Amygdala (tissue), 56 donors: ENCODE measurements at places on chromosomes 6 and 20.
A peak's percentile ranks its signal among the peaks of the same experiment; 100 is the strongest.

DNA sequence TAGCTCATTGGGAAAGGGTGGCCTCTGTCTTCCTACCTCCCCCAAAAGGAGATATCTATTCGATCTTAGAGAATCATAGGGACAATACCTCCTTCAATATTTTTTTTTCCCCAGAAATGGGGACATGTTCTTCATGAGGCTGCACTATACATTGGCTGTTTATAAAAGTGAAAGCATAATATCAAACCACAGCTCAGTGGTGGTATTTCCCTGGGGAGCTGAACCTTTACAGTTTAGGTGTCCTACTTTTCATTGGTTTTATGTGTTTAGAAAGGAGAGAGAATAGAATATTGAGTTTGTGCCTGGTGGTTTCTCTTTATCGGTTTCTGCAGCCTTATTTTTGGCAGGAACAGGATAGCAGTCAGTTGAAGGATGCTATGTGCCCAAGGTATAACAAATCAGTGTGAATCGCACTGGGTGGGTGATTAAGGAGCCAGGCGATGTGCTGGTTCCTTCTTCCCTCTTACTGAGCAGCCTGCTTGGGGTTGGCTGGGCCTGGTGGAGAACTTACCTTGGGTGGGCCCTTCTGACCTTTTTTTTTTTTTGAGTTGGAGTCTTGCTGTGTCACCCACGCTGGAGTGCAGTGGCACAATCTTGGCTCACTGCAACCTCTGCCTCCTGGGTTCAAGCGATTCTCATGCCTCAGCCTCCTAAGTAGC lies 25.2 kb downstream of the UST start:
- no peak for DNase-seq

GRCh38 chr20:11195169-11195568 lies 521.4 kb upstream of the JAG1 start:
- no peak for DNase-seq

DNA sequence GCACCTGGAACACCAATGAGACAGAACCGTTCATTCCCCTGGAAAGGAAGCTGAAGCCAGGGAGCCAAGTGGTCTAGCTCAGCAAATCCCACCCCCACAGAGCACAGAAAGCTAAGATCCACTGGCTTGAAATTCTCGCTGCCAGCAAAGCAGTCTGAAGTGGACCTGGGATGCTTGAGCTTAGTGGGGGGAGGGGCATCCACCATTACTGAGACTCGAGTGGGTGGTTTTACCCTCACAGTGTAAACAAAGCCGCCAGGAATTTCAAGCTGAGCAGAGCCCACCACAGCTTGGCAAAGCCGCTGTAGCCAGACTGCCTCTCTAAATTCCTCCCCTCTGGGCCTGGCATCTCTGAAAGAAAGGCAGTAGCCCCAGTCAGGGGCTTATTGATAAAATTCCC lies 53.1 kb downstream of the KIF16B start:
- DNase-seq = no peak

- peak; percentile 35 for DNase-seq
These were observed 68.7 kb upstream of the STMND1 start for GRCh38 chr6:17032988-17033634.

- no peak for DNase-seq
These were observed 42.2 kb upstream of the OSTM1 start for GRCh38 chr6:108116546-108117426.

GRCh38 chr6:113969888-113970804 lies 802 bp downstream of the HDAC2 start:
- no peak for DNase-seq

- no peak for DNase-seq
These were observed 328.2 kb upstream of the JAG1 start for GRCh38 chr20:11001764-11002540.

GRCh38 chr6:134589512-134589911 lies 271.6 kb upstream of the SGK1 start:
- DNase-seq = no peak

DNA sequence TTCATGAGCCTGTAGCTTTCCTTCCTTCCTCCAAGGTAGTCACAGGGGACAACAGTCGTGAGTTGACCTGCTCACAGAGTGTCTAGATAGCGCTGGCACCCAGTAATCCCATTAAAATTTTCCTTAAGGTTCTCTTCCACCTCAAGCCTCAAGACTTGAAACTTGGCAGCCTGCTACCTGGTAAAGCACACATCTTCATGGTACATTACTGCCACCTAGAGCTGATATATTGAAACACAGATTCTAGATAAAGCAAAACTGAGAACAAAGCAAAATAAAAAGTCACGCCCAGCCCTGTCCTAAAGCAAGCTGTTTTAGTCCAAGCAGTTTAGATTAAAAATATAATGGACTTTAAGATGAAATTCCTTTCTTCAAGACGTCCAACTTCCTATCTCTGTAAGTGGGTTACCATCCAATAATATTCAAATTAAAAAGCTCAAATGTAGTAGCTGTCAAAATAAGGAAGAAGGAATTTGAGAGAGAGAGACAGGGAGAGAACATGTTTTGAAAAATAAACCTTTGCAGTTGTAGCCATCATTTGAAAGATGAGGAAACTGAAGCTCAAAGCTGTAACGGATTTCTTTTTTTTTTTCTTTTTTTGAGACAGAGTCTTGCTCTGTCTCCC lies 50.7 kb upstream of the CD83 start:
- no peak for DNase-seq

DNA sequence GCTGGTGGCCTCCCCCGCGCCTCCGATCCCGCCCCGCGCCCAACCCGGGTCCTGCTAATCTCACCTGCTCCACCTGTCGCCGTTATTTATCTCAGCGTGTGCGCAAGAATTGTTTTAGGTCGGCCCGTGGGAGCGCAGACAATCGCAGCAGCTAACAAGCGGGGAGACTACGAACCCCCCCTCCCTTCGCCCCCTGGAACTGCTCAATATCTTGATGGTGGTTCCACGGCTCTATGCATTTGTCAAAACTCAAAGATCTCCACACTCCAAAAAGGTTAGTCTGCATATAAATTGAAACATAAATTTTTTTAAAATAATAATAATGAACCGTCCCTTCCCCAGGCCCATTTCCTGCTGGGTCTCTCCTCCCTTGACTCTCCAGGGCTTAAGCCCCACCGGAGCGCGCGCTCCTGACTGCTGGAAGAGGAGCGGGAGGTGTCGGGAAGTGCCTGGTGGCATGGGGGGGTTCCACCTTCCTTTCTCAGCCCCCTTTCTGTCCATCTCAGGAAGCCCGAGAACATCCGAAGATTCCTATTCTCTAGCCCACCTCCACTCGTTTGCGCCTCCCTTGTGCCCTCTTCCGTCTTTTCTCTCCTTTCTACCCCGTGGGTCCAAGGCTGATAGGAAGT lies 1.6 kb upstream of the MDGA1 start:
- DNase-seq = no peak

DNA sequence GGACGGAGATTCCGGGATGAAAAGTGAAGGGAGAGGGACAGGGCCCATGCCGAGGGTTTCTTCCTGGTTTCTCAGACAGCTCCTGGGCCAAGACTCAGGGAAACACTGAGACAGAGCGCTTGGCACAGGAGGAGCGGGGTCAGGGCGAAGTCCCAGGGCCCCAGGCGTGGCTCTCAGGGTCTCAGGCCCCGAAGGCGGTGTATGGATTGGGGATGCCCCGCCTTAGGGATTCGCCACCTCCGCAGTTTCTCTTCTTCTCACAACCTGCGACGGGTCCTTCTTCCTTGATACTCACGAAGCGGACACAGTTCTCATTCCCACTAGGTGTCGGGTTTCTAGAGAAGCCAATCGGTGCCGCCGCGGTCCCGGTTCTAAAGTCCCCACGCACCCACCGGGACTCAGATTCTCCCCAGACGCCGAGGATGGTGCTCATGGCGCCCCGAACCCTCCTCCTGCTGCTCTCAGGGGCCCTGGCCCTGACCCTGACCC lies 55.0 kb upstream of the HLA-A start:
- DNase-seq = no peak

DNA sequence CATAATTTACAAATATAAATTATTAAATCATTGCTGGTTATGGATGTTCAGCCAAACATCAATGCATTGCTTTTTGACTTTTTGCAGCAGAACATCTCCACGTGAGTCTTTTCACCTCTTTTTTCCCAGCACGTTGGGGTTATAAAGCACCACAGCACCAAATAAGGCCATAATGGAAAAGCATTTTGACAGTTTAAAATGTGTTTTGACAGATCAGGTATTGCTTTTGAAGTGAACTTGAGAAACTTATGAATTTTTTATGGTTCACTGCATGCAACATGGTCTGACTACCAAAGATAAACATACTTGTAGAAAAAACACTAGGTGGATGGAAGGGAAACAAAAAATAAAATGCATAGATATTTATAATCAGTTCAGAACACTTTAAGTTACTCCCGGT lies 622.4 kb downstream of the HTR1B start:
- no peak for DNase-seq

DNA sequence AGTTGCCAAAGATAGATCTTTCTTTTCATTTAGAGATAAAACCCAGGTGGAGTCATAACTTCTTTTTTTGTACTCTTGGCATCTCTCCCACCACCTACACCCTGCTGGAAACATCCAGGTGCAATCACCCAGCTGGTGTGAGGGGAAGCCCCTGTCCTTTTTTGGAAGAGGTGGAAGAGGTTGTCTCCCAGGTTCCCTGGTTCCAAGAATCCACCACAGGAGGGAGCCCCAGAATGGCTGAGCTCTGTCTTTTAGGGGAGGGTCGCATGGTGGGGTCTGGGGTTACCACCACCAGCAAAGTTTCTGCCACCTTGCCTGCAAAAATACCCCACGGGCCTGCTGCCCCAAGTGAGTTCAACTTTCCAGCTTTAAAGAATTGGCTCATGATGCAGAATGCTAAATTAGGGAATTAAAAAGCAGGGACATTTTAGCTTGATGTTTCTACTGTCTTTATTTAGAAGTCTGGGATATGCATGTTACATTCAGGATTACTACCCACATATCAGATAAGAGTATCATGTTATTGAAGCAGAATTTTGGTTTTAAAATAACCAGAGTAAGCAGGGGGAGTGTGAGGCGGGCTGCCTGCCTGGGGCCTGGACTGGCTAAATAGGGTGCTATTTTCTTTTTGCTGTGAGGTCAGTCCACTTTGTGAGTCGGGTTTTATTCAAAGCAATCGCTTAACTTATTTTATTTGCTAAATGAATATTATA lies 11.0 kb downstream of the SMOC2 start:
- DNase-seq = no peak

DNA sequence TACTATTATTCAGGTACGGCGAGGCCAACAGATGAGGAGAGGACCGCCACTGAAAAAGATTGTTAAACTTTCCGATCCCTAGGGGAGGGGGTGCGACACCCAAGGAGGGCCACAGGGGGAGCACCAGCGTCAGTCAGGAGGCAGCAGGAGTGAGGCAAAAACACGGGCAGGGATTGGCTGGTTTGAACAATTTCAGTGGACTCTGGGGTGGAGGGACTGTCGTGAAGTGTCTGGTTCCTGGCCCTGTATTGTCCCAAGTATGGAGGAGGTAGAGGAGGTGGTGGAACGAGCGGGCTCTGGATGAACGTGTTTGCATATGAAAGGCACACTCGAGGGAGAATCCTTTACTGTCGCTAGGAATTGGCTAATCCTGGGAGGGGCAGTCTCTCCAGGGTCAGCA lies 32.5 kb upstream of the MCUR1 start:
- DNase-seq = no peak

- DNase-seq = peak; percentile 27
These were observed at the start of gene ZSCAN9 for GRCh38 chr6:28225056-28225834. ZSCAN9 (plus strand) TSS chr6:28225275; CDS start chr6:28227085, 1,810 bp downstream.

- no peak for DNase-seq
These were observed 6.5 kb downstream of the TGM6 start for GRCh38 chr20:2387180-2387577.

GRCh38 chr6:104638841-104639290 lies 220.9 kb downstream of the HACE1 start:
- DNase-seq = no peak

GRCh38 chr20:17502105-17502504 lies 29.1 kb downstream of the BFSP1 start:
- DNase-seq = no peak

GRCh38 chr6:3751730-3752530 lies 417 bp upstream of the PXDC1 start:
- DNase-seq = peak; percentile 46

GRCh38 chr6:92415656-92416055 lies 1003.7 kb downstream of the EPHA7 start:
- no peak for DNase-seq

DNA sequence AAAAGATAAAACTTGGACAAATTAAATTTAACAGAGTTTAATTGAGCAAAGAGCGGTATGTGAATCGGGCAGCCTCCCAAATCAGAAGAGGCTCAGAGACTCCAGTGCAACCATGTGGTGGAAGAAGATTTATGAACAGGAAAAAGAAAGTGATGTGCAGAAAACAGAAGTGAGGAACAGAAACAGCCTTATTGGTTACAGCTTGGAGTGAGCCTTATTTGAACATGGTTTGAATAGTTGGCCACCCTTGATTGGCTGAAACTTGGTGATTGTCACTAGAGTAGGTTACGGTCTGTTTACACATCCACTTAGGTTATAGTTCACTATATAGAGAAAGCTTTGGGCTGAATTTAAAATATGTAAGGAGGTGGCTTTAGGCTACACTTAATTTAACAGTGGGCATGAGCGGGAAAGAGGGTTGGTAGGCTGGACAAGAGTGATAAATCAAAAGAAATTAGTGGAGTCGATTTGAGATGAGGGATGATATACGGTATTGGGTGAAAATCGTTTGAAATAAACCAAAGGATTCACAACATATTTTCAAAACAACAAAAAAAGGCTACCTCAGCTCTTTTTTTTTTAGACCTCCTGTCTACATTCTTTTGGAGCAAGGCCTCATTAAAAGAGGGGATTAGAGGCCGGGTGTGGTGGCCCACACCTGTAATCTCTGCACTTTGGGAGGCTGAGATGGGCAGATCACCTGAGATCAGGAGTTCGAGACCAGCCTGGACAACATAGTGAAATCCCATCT lies 84.3 kb upstream of the PREP start:
- DNase-seq = no peak

DNA sequence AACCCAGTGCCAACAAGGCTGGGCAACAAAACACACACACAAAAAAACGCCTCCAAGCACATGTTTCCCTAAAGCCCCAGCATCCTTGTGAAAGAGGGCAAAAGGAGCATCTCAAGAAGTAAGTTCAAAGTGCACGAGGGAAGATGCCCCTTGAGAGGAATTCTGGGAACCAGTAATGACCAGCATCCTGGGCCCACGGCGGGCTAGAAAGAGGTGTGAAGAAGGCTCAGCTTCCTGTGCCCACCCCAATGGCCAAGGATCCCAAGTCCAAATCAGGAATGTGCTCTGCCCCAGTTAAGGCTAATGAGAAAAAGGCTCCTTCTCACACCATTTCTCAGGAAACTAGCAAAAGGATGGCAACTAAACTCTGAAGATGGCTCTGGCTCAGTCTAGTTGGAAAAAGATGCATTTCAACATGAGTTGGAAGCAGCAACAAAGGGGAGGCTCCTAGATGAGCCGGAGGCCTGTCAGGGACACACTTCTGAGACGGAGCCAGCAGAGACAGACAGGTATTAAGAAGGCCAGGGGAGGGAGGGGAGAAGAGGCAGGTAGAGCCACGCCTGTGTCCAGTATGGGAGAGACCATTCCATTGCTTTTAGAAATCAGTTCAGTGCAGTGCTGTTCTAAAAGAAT lies 3.2 kb downstream of the RIMS4 start:
- no peak for DNase-seq

- DNase-seq = no peak
These were observed 58.9 kb downstream of the ERMARD start for GRCh38 chr6:169810066-169810989.
